ENCODE measurements at places on chromosomes 12 and 14.

DNA sequence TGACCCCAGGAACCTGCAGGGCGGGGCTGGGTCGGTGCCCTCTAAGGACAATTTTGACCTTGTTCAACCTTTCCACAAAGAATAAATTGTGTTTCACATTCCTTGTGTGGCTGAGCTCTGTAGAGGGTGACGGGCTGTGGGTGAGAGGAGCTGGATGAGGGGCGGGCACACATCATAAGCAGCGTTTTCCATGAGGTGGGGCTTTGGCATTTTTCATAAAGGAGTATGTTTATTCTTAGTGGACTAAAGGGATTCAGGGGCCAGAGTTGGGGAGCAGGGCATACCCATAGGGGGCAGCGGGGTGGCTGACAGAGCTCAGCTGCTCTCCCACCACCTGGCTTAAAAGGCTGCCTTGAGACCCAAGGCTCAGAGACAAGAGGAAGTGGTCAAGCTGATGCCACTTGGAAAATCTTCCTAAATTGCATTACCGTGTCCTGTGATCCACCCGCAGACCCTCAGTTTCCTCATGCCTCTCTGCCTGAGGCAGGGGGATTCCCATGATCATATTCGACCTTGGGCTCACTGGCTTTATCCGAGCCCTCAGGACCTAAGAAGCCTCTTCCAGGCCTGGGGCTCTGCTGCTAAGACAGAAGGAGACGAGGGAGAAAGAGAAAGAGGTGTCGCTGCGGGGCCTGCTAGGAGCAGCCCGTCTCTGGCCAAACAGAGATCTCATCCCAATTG, 11.4 kb downstream of the MMP14 start:
- DNase-seq = no peak

DNA sequence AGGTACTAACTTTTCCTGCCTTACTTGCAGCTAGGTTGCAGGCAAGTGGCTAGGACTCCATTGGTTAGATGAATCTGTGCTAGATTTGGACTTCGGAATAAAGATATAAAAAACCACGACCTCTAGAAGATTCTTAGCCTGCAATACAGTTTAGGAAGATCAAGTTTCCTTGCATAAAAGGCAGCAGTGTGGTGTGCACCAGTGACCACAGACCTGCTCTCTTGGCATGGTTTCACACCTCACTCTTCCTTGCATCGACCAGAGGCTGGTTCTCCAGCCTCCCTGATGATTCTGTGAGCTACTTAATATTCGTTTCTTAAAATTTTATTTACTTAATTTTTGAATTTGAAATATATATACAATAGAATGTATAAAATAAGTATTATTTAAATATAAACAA, 9.8 kb downstream of the KLHDC1 start:
- no peak for DNase-seq

DNA sequence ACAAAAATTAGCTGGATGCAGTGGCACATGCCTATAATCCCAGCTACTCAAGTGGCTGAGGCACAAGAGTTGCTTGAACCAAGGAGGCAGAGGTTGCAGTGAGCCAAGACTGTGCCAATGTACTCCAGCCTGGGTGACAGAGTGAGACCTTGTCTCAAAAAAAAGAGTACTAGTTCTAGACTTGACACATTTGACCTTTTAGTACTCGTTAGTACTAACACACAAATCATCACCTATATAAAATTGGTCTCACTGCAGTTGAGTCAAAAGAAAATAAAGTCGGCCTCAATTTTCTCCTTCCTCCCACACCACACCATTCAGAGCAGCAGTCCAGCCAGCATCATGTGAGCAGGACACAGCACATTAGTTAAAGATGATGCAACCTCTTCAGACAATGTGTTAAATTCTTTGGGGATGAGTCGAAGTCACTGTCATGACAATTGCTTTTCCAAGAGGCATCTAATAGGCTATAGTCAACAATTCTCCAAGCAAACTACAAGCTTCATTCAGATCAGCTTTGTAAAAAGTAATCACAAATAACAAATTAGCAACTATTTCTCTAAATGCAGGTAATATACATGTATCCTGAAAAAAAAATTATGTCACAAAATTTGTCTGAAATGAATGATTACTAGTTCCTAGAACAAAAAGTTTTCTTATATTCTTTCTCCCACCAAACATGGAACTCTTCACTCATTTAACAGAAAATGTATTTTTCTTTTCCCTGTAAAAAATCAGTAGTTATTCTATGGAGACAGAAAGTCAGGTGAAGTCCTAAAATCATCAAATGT, 55.6 kb downstream of the CLIP1 start:
- no peak for DNase-seq

GRCh38 chr14:95071649-95072280, 85.6 kb downstream of the DICER1 start:
- no peak for DNase-seq

- no peak for DNase-seq
Measured at GRCh38 chr14:68770051-68770450, 22.8 kb downstream of the ZFP36L1 start.

GRCh38 chr14:91729756-91730155, 2.1 kb downstream of the CATSPERB start:
- DNase-seq = no peak

GRCh38 chr12:55742719-55743405, at the start of gene GDF11:
Gene GDF11, plus strand, starts transcription at chr12:55743122. Its CDS starts 195 bp downstream, at chr12:55743317.
- DNase-seq = peak; percentile 68

DNA sequence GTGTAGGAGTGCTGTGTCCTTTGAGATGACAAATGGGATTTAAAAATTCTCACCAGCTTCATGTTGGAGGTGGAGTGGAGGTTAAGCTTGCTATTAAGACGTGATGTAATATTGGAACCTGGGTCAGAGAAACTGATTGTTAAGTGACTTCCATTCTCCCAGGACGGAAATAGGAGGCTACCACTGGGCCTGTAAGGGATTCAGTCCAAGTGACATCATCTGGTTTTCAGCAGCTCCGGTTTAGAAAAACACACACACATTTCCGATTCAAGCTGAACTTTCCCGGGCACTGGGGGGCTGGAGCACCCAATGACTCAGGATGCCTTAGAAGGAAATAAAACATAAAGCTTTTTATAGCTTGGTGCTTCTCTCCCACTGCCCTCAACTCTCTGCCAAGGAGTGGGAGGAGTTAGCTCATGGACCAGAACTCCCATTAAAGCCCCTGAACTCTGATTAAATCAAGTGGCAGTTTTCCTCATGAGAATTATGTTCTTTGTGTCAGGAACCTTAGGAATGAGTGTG, 12.4 kb downstream of the CALM1 start:
- no peak for DNase-seq

DNA sequence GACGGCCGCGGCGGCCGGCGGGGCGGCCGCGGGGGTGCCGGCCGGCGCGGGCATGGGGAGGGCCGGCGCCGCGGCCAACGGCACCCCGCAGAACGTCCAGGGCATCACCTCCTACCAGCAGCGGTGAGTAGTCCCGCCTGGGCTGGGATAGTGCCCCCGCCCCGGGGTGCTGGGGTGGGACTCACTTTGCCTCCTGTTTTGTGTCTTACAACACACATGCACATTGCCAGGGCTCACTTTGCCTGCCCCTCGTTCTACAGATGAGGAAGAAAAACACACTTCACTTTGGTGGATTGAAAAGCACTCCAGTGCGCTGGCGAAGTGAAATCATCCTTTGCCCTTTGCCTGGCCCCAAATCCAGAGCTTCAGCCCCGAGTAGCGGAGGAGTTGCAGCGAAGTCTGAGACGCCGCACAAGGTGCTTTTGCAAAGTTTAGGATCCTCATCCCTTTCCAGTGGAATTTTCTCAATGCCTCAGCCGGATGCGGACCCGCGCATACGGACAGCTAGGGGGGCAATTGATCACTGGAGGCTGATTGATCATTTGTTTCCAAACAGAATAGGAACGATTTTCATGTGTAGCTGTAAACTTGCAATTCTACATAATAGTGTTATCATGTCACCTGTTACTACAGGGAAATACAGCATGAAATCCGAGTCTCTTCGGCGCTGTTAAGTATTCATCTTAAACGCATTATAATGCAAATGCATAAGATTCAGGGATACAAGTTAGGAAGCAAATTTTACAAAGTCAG, 3.6 kb upstream of the NPAS3 start:
- no peak for DNase-seq

DNA sequence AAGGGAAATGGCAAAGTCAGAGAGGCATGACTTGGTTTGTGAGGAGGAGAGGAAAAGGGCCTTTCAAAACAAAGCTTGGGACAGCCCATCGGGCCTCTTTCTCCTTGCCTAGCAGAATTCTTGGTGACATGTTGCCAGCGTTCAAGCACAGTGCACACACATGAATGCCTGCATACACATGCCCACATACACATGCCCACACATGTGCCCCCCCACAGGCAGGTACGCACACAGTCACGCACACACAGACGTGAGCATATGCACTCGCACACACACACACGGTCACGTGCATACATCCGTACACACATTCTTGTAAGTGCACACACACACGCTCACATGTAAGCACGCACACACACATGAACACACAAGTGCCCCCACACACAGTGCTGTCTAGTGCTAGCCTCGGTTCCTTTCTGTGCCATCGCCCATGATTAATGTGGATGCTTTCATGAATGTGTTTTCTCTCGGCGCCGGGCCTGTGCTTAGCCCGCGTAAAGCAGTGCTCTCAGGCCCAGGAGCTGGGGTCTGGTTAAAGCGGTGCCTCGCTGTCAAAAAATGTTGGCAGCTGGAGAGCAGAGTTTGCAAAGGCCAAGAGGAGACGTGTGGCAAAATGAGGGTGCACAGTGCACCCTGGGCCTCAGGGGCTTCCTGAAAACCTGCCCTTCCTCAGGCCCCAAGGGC, 328.8 kb upstream of the DIO3 start:
- DNase-seq = no peak

- DNase-seq = no peak
Measured at GRCh38 chr12:116138364-116138763, 139.1 kb downstream of the MED13L start.

DNA sequence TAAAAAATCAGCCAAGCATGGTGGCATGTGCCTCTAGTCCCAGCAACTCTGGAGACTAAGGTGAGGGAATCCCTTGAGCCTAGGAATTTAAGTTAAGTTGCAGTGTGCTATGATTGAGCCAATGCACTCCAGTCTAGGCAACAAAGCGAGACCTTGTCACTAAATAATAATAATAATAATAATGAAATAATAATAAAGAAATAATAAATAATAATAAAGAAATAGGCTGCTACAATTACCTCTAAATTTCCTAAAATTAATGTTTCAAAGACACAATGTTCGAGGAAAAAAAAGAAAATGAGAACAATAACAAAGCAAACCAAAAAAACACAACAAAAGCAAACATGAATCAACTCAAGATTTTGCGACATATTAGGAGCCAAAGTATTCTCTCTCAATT, 29.7 kb downstream of the RALGAPA1 start:
- DNase-seq = no peak

GRCh38 chr14:48323665-48324064, 648.3 kb upstream of the MDGA2 start:
- no peak for DNase-seq
